GM12878 (cell line): ENCODE measurements at places on chromosomes 7 and 10.

GRCh38 chr10:124706462-124707143 is 37.6 kb downstream of the FAM53B start:
- DNase-seq: no peak

DNA sequence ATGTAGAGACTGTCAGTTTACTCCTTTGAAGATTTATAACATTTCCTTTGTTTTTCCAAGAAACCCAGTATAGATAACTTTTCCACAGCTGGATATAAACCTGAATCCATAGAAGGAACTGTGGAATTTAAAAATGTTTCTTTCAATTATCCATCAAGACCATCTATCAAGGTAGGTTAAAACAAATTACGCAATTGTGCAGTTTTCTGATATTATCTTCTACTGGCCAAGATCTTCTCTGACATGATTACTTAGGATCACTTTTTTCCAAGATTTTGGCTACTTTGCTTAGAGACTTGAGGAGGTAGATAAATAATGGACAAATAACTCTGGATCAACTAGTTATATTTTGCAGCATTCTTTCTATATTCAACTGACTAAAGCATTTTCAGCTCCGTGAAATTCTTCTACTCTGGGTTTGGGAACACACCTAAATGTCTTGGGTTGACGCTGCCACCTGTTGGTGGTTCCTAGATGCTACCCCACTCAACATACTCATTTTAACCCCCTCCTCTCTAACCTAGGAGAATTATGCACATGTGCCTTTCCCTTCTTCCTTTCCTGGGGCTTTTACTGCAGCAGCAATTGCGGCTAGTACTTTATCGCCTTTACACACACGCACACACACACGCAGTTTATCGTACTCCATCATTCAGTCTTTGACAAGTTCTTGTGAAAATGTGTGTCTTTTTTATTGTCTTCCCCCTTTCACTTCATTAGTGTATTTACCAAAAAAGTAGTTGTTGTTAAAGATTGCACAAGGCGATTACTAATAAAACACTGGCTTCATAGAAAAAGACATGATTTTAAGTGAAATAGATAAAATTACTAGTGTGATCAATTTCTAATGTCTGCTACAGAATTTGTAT is 32.7 kb downstream of the ABCB5 start:
- DNase-seq: no peak

GRCh38 chr7:142185069-142185468 is 72.8 kb downstream of the PRSS58 start:
- no peak for DNase-seq

DNA sequence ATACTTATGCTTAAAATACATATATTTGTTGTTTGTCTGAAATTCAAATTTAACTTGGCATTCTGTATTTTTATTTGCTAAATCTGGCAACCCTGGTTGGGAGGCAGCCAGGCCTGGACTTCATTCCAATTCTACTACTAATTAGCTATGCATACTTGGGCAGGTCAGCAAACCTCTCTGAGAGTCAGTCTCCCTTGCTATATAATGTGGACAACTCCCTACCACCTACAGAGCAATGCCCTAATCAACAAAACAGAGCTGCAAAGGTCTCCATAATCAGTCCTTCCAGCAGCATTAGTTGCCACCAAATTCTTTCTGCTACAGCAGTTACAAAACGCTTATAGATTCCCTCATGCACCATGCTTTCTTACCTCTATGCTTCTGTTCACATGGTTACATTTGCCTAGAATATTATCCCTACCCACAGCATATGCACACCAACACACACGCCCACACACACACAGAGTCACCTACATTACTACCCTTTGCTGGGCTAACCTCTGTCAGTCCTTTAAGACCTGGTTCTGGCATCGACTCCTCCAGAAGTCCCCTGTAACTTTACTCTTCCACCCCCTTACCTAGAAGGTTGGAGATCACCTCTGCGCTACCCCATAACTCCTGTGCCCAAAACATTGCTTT is 188.7 kb downstream of the FGFR2 start:
- no peak for DNase-seq

GRCh38 chr7:92621561-92622023 is 31.4 kb upstream of the FAM133B start:
- peak; percentile 38 for DNase-seq

GRCh38 chr7:67866054-67866453 is 869.4 kb downstream of the TYW1 start:
- DNase-seq: no peak

GRCh38 chr10:61390851-61391250 is 62.3 kb downstream of the TMEM26 start:
- peak; percentile 19 for DNase-seq

GRCh38 chr7:36683695-36684357 is 40.5 kb downstream of the AOAH start:
- no peak for DNase-seq

DNA sequence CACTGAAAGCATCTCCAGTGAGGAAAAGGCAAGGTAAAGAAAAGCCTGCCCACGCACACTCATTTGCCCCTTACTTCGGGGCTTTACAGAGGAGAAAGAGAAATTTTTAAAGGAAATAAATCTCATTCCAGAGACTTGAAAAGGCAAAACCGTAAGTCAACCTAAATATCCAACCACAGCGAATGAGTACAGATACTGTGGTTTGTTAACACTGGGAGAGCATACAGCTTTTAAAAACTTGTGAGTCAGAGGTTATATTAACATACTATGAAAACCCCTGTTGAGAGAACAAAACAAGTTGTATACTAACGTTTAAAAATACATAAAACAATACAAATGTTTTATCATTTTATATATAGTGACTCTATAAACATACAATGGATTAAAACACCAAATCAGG is 28.6 kb upstream of the ST7 start:
- DNase-seq: no peak

DNA sequence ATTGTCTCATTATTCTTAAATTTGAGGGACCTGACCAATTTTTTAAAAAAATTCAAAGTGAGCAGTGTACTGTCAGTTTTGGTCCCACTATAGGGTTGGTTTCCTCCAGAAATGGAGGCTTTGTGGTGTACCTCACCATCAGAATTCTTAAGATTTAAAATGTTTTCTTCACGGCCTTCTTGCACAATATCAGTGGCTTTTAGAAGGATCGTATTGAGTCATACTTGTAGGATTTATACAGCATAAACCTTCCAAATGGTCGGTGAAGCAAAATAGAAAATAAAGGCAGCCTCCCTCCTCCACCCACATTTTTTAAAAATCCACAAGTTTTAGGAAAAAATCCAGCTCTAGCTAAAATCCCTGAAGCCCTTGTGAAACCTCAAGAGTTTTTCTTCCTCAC is 126.4 kb downstream of the RNLS start:
- no peak for DNase-seq

DNA sequence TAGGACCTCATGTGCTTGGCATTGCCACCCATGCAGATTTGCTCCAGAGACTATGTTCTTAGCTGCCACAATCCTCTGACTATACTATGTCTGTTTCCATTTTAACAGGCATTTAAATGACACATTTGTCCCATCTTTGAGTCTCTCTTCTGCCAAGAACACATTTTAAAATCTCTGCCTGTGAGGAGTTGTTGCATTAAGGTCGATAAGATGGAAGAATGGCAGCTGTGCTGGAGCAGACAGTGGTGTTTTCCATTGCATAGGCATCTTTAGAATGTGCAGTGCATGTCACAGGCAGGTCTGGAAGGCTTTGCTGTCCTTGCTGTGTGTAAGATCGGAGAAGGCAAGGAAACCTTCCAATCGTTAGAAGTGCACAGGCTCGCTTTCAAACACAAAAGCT is 70.9 kb upstream of the CELF2 start:
- DNase-seq: no peak

DNA sequence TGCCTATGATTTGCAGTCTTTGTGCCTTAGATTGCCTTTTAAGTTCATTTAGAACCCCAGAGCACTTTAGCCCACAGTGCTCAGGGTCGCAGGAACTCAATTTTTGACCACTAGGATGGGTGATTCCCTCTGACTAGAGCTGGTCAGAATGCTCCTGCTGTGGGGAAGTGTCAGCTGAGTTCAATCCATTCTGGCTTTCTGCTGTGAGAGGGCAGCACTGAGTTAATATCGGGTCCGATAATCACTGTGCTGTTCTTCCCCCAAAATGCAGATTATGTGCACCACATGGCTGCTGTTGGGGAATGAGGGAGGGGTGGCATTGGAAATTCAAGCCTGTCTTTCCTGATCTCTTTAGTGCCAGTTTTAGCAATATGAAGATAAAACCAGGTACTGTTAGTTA is 886.4 kb downstream of the DNAJB9 start:
- DNase-seq: no peak

GRCh38 chr10:34291466-34292193 is 523.5 kb downstream of the PARD3 start:
- DNase-seq: peak; percentile 28

DNA sequence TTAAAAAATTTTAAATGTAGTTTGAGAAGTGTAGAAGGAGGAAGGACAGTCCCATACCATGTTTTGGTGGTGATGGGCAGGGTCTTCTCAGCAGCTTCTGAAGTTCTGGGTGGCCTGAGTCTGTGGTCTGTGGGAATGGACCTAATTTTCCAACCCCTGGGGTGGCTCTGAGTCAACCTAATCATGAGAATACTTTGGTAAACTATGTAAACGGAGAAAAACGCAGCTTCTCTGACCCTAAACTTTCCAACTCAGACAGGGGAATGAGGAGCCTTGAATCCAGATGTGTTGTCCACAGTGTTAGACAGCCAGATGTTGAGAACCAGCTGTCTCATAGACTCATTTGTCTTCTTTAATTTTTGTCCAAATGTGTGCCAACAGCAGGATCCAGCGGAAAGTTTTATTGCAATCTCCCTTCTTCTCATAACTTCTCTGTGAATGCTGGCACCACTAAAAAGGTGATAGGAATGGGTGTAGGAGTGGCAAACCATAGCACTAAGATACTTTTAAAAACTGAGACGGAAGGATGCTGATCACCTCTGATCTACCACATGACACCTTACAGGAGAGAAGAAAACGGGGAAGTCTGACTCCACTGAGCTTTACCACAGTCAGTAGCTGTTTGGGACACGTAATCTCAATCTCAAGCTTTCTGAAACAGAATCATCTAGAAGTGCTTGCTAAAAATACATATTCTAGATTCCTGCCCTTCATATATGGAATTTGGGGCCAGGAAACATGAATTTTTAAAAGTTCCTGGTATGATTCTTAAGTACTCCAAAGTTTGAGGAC is 90.5 kb upstream of the PHYHIPL start:
- no peak for DNase-seq

GRCh38 chr10:71604324-71605018 is 115.1 kb downstream of the C10orf105 start:
- DNase-seq: no peak

DNA sequence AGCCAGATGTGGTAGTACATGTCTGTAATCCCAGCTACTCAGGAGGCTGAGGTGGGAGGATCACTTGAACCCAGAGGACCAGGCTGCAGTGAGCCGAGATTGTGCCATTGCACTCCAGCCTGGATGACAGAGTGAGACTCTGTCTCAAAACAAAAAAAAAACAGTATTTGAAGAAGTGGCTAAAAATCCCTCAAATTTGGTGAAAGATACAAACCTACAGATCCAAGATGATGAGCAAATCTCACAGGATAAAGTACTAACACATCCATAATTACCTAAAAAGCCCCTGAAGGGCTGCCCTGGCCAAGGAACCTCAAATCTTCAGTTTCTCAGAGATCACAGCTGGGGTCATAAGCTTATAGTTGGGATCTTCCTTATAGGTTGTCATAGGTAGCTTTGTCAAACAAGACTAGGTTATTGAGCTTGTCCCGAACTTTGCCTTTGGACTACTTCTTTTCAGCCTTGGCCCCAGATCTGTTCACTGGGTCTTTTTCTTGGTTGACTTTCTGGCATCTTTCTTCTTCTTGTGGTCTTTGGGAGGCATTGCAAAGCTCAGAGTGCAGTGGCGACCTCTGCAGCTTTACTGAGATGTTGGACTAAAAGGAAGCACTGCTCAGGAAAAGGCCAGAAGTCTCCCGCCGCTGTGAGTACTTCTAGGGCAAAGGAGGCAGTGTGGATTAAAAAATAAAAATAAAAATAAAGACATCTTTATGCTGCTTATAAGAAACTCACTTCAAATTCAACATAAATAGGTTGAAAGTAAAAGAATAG is 28.6 kb upstream of the SAR1A start:
- DNase-seq: no peak

- peak; percentile 53 for DNase-seq
These were observed 35.3 kb upstream of the HIBADH start for GRCh38 chr7:27697861-27698430.

GRCh38 chr10:100728928-100729861 is 16.2 kb upstream of the PAX2 start:
- DNase-seq: no peak

GRCh38 chr7:11956991-11957390 is 125.0 kb upstream of the THSD7A start:
- DNase-seq: no peak

GRCh38 chr10:103829278-103829677 is 26.1 kb downstream of the SH3PXD2A start:
- no peak for DNase-seq

DNA sequence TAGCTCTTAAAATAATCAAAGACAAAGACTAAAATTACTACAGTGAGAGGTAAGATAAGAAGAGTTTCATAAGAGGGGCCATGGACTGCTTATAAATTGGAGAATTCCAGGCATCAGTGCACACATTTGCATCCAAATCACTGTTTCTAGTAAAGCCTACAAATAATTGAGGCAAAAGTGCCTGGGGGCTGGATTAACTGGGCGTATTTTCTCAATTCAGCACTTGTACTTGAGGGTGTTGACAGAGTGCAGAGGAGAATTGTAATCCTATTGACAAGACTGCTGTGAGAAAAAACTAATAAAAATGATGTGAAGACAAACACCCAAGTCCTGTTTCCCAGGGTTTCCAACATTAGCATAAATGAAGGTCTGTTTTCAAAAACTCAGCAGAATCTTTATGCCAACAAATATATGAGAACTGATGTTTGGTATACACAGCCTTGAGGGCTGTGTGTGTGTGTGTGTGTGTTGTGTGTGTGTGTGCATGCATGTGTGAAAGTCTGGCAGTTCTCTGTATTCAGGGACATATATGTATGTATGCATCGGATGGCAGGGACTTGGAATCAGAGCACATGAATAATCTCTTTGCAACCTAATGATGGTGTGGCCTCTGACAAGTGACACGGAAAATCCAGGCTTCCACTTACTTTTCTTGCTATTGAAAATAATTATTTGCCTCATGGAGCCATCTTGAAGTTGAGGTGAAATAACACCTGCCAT is 182.1 kb upstream of the CDC14C start:
- no peak for DNase-seq

DNA sequence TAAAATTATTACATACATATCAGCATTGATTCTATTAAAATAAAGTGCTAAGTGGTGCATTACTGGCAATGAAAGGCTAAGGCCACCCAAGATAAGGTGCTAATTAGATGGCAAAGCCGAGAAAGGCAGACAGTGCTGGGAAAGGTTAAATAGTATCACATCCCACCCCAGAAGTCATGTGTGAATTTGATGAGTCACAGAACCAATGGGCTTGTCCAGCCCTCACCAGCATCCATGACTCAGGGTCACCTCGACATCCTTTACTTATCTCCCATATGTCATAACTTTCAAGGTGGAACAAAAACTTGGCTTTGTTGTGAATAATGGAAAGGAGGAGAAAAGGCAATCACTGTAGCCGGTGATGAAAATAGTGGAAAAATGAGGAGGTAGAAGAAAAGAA is 459.1 kb downstream of the PLXNA4 start:
- no peak for DNase-seq

- no peak for DNase-seq
These were observed 377.7 kb upstream of the KLF6 start for GRCh38 chr10:4162571-4163286.

GRCh38 chr7:96675548-96675947 is 34.1 kb downstream of the SEM1 start:
- DNase-seq: no peak

- DNase-seq: no peak
These were observed 26.9 kb downstream of the BLVRA start for GRCh38 chr7:43785420-43785819.
